Effector CD4-positive, alpha-beta T cell (primary cell): ENCODE measurements at places on chromosomes 1 and 21.

GRCh38 chr1:27402349-27402754, 9.9 kb downstream of the GPR3 start:
- no peak for DNase-seq

GRCh38 chr1:160844447-160845232, 18.0 kb downstream of the CD244 start:
- DNase-seq: no peak

- DNase-seq: no peak
These were observed 5.2 kb upstream of the CCDC17 start for GRCh38 chr1:45629035-45629434.

DNA sequence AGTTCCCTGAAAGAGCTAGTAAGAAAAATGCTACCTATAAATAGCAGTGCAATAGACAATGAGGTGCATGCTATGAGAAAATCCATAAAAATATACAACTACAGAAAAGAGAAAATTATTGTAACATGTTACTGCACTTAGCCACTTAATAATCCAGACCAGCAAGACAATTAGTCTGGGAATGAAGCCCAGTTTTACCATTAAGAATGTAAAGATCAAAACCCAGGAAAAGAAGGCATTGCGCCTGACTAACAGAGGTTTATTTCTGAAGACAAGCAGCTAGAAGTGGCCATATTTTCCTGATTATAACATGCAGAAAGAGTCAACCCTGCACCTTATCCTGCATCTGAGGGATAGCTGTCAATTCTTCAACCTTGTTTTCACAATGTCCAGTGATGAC, 276.4 kb upstream of the PRMT6 start:
- no peak for DNase-seq

DNA sequence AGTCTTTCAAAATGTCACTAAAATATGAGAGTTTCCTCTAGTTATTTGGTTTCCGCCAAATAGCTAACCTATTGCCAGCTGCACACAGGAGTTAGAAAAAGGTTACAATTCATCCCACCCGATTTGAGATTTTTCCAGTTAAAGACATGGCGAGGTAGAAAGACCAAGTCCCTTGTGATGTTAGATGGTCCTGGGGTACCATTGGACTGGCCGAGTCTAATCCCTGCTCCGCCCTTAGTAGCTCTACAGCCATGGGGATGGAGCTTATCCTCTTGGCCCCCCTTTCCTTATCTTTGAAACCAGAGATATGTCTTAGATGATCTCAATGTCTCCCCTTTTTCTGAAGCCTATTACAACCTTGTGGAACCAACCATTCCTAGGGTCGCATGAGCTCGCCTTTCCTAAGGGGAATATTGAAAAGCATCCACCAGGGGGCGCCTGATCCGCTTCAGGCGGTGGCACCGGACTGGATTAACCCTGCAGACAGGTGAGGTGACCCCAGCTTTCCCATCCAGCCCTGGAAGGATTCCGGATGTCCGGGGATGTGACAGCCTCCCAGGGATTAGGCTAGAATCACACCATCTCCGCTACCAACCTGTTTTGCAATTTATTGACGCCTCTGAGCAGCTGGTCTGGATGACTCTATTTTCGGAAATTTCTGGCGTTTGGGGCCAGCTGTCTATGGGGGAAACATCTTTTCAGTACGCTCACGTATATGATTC, 68.3 kb upstream of the SIM2 start:
- peak; percentile 47 for DNase-seq

GRCh38 chr1:162912061-162912667, 51.2 kb upstream of the CCDC190 start:
- DNase-seq: no peak

GRCh38 chr1:167644551-167644950, 14.5 kb downstream of the RCSD1 start:
- no peak for DNase-seq

GRCh38 chr1:204102739-204103430, 30.0 kb downstream of the SOX13 start:
- no peak for DNase-seq

GRCh38 chr1:216453777-216454176, 30.5 kb upstream of the USH2A start:
- no peak for DNase-seq

DNA sequence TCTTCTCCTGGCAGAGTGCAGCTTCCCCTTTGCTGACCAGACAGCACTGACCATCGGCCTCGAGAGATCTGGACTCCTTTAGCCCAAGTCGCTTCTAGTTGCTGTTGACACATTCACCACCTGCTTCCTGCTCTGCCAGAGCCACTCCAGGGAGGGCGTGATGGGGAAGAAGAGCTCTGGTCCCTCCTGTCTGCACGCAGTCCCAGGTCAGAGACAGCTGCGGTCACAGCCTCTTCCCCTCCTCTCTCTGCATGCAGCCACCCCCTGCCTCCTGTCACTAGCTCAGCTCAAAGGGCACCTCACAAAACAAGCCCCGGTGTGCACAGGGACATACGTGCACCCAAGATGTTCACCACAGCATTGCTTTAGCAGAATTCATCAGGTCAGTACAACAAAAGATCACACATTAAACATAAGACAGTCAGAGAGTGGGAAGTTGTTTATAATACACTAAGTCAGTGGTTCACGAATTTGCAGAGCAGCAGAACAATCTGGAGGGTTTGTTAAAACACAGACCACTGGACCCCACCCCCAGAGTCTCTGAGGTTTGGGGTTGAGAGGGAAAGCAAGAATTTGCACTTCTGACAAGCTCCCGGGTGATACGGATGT, 132.9 kb downstream of the SYF2 start:
- DNase-seq: no peak

DNA sequence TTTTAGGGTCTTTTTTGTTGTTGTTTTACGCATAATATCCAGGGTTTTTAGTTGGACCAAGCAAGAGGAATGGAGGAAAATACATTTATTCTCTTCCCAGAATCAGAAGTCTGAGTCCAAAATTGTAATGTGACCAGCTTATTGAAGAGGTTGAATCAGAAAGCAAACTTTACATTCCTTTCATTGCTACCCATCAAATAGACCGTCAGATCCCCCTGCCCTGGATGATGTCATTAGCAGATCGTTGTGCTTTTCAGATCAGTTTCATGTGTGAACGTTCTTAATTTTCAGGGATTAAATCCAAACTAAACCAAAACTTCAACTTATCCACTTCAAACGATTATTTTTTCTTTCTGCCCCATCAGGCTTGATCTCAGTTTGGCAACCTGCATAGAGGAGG, 85.7 kb upstream of the NGF start:
- DNase-seq: no peak

DNA sequence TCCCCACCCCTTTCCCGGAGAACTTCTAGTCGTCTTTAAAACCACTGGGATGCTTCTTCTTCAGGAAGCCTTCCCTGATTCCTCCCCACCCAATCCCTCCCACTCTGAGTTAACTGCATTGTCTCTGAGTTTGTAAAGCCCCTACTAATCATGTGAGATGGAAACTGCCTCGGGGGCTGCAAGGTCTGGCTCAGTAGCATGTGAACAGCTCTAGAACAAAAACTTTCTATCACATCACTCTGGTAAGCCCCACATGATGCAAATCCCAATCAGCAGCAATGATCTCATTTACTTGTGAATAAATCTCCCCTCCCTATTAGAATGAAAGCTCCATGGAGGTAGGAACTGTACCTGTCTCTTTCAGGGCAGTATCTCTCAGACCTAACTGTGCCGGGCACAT, 141.0 kb upstream of the JUN start:
- no peak for DNase-seq

DNA sequence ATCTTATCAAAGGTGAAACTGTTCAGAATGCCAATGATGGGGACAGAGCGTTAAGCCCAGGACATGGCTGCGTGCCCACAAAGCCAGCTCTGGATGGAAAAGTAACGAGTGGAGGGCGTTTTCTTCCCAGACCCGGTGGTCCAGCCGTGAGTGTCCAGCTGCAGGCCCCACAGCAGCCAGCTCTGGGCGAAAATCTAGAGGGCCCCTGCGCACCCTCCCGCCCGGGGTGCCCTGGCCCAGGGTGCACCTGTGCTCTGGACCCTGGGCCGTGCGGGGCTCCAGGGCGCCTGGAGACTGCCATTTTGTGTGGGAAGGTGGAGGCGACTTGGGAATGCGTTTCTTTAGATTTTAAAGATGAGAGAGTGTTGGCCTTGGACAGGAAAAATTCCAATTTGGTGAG, 58.8 kb downstream of the SKI start:
- DNase-seq: no peak

DNA sequence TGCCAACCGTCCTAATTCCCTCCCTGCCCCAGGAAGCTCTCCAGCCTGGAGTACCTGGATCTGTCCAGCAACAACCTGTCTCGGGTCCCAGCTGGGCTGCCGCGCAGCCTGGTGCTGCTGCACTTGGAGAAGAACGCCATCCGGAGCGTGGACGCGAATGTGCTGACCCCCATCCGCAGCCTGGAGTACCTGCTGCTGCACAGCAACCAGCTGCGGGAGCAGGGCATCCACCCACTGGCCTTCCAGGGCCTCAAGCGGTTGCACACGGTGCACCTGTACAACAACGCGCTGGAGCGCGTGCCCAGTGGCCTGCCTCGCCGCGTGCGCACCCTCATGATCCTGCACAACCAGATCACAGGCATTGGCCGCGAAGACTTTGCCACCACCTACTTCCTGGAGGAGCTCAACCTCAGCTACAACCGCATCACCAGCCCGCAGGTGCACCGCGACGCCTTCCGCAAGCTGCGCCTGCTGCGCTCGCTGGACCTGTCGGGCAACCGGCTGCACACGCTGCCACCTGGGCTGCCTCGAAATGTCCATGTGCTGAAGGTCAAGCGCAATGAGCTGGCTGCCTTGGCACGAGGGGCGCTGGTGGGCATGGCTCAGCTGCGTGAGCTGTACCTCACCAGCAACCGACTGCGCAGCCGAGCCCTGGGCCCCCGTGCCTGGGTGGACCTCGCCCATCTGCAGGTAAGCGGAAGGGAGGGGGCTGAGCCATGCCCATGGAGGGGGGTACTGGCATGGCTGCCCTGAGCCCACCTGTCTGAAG, 16.5 kb downstream of the PODN start:
- no peak for DNase-seq

GRCh38 chr1:161691846-161692245, 15.2 kb upstream of the FCRLA start:
- DNase-seq: no peak

DNA sequence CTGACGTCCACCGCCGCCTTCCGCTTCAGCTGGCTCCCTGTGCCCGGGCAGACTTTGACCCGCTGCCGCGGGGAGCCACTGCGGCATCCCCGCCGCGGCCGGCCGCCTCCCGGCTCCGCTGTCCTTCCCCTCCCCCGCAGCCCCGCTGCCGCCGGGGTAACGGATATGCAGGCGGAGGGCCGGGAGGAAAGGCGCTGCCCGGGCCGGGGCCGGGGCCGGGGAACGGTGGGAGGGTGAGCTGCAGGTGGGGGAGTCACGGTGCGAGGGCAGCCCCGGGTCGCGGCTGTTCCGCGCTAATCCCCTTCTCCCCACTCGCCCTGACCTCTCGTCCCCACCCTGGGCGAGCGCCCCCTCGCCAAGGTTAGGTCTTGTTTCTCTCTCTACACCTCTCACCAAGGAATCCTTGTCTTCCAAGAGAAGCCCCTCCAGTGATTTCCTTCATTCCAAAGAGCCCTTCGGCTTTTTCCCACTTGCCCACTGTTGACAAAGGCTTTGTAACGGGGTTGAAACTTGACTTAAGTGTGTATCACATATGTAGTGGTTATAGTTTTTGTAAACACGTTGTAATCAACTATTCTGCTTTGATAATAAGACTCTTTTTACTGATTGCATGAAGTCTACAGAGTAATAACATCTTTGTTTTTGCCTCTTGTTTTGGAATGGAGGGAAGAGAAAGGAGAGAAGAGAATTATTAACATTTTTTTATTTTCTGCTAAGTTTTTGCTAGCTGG, 669 bp downstream of the XPR1 start:
- peak; percentile 45 for DNase-seq

GRCh38 chr1:7574121-7575040, 196.7 kb upstream of the VAMP3 start:
- no peak for DNase-seq

DNA sequence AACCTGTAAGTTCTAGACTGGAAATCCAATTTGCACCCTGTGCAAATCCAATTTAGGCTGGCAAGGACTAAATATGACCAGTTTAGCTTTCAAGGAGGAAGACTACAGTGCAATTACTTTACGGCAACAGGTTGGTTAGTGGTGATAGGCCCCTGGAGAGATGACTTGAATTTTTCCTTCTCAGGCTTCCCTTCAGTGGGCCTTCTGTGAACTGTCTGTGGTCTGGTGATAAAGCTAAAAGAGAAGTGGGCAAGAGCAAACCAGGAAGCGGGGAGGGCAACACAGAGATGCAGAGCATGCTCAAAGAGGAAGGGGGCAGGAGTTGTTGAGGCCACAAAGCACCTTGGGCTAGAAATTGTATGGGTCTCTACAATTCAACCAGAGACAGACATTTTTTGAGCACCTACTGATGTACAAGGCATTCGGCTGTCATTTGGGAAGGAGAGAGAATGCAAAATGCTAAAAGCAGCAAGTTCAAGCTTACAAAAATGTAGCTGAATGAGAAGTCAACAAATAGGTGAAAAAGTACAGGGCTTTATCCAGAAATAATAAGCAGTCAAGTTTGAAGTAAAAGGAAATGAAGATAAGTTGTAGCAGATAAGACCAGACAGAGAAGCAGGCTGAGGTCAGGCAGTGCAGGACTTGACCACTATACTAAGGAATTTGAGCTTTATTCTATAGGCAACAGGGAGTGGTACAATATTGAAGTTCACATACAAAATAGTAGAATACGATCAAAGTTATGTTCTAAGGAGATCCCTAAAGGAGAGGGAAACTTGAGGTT, 23.9 kb downstream of the INPP5B start:
- no peak for DNase-seq

DNA sequence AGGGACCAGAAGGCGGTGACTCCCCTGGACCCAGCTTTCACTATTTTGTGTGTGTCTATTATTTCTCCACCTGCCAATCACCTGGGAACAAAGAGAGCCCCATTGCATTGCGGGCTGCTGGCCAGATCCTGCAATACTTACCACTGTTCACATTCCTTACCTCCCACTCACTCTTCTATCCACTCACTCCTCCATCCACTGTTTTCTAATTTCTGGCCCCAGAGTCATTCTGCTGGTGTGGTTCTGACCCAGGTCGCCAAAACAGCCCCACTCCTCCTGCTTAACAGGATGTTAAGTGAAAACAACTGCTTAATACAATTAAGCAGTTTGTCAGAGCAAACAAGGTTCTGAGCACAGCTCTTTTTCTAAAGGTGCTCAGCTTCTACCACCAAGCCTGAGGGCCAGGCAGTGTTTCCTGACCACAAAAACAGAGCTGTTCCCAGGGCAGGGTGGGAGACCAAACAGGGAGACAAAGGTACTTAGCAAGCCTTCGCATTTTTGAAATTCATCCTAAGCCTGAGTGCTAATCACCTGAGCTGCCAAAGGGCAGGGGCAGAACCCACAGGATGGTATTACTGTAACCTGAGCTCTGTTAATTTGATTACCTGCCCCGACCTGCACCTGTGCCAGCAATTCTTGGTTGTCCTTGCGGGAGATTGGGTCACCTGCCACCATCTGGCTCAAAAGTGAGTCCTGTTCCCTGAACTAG, 38.5 kb upstream of the EFCAB14 start:
- DNase-seq: no peak

GRCh38 chr1:246907472-246907871, 24.3 kb downstream of the AHCTF1 start:
- DNase-seq: no peak
